ENCODE measurements at places on chromosomes 4 and X.

GRCh38 chr4:7195546-7196287 lies 3.4 kb downstream of the SORCS2 start:
- DNase-seq = no peak
- no peak overlapping the region for H3K27ac ChIP-seq
- H3K4me3 ChIP-seq = no peak overlapping the region
- peaks cover 4% of the 10 kb centered on the region for H3K27me3 ChIP-seq

DNA sequence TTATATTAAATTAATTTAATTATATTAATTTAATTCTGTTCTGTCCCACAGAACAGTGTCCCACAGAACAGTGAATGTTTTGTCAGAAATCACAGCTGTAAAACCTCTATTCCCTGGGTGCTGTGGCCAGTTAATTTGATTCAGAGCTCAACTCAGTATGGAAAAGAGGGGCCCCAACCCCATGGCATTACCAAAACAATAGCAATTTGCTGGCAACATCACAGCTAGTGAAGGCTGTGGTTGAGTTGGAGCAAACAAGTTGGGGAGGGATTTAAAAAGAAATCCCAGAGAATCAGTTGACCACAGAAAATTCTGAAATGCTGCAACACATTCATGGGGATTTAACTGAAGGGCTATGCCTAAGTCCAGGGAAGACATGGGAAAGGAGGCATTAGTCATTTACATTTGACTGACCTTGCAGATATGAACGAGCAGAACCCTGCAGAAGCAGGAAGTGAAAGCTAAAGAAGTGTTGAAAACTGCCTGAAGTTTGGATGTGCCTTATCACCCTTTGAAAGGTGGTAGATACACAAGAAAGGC lies 30.1 kb downstream of the PDHA2 start:
- no peak overlapping the region for H3K27ac ChIP-seq
- H3K36me3 ChIP-seq = no peaks in the 10 kb centered on the region
- no peak for DNase-seq
- H3K27me3 ChIP-seq = no peaks in the 10 kb centered on the region
- H3K4me3 ChIP-seq = no peak overlapping the region

DNA sequence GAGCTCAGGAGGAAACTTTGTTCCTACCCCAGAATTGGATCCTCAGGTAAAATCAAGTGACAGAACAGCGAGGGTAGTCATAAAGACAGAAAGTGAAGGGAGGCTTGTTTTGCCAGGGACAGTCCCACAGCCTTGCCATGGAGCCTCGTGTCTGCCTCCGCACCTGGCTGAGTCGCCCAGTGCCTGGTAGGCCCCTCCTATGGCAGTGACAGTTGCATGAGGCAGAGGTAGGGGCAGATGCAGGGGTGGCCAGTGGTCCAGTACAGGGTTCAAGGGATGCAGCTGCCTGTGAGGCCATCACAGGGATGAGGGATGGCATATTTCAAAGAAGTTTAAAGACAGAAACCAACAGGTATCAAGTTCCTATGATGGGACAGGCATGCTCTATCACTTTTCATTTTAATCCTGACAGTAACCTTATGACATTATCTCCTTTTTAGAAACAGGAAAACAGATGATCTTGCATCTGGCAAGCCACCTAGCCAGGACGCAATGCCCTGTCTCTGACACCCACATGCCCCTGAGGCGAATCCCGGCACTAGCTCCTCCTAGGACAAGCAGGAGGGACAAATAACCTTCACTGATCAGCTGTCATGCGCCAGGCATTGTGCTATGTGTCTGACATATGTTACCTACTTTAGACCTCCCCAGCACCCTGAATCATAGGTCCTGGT lies 127.4 kb upstream of the ENPP6 start:
- H3K4me1 ChIP-seq = peaks cover 10% of the 10 kb centered on the region
- no peaks in the 10 kb centered on the region for H3K27me3 ChIP-seq
- no peaks in the 10 kb centered on the region for H3K36me3 ChIP-seq
- no peak for DNase-seq

- H3K4me3 ChIP-seq = no peak overlapping the region
- DNase-seq = no peak
Observed at GRCh38 chr4:101818362-101818761, 27.8 kb downstream of the BANK1 start.

- no peak overlapping the region for H3K4me3 ChIP-seq
- H3K4me1 ChIP-seq = no peaks in the 10 kb centered on the region
- H3K27ac ChIP-seq = no peak overlapping the region
- DNase-seq = no peak
- H3K27me3 ChIP-seq = no peaks in the 10 kb centered on the region
Observed at GRCh38 chrX:17470136-17470535, 95.1 kb downstream of the NHS start.

DNA sequence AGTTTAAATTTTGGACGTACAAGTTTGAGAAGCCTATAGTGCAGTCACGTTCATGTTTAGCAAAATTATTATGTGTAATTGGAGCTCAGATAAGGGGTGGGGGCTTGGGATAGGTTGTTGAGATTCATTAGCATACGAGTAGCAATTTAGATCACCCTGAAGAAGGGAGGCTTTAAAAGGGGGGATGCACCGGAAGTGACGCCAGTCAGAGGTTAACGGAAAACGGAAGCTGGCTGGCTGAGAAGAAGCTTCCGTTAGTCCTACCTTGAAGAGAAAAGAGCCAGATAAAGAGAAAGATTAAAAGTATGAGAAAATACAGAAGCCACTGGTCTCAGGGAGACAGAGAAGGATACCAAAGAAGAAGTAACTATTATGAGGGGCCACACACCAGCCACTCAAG lies 1.1 kb upstream of the NXT2 start:
- H3K27me3 ChIP-seq = peaks cover 9% of the 10 kb centered on the region
- no peak overlapping the region for H3K27ac ChIP-seq
- H3K4me3 ChIP-seq = no peak overlapping the region
- H3K4me1 ChIP-seq = peaks cover 4% of the 10 kb centered on the region
- DNase-seq = no peak
- no peaks in the 10 kb centered on the region for H3K36me3 ChIP-seq

DNA sequence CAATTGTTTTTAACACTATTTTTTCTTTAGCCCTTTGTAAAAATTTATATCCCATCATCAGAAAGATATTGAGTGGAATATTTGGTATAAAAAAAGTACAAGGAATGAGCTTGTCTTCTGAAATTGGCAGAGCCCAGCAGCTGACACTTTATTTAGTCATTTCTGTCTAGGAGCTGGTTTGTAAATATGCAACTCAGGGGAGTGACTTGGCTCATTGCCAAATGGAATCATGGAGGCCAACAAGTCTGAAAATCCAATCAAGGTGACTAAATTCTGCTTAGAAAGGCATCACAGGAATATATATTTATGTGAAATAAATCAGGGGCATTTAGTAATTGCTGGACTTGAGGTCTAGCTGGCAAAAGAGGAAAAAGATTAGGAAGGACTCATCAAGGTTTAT lies 74.4 kb downstream of the OTC start:
- H3K36me3 ChIP-seq = no peaks in the 10 kb centered on the region
- DNase-seq = no peak
- H3K27ac ChIP-seq = no peak overlapping the region
- no peaks in the 10 kb centered on the region for H3K4me1 ChIP-seq
- no peak overlapping the region for H3K4me3 ChIP-seq

GRCh38 chr4:154736770-154737169 lies 7.0 kb upstream of the LRAT start:
- H3K4me1 ChIP-seq = no peaks in the 10 kb centered on the region
- H3K4me3 ChIP-seq = no peak overlapping the region
- DNase-seq = no peak
- H3K27ac ChIP-seq = no peak overlapping the region

GRCh38 chr4:147160908-147161513 lies 215.3 kb upstream of the TTC29 start:
- DNase-seq = no peak
- no peak overlapping the region for H3K4me3 ChIP-seq
- H3K4me1 ChIP-seq = no peaks in the 10 kb centered on the region
- H3K27me3 ChIP-seq = peaks cover 2% of the 10 kb centered on the region
- no peak overlapping the region for H3K27ac ChIP-seq

GRCh38 chr4:152696764-152697261 lies 17.0 kb upstream of the TMEM154 start:
- H3K27me3 ChIP-seq = no peaks in the 10 kb centered on the region
- DNase-seq = peak; percentile 74
- H3K27ac ChIP-seq = peak overlapping the region; percentile 64

GRCh38 chr4:48554606-48555005 lies 64.6 kb downstream of the ZAR1 start:
- no peaks in the 10 kb centered on the region for H3K4me1 ChIP-seq
- peaks cover 78% of the 10 kb centered on the region for H3K36me3 ChIP-seq
- H3K4me3 ChIP-seq = no peak overlapping the region
- no peak for DNase-seq

DNA sequence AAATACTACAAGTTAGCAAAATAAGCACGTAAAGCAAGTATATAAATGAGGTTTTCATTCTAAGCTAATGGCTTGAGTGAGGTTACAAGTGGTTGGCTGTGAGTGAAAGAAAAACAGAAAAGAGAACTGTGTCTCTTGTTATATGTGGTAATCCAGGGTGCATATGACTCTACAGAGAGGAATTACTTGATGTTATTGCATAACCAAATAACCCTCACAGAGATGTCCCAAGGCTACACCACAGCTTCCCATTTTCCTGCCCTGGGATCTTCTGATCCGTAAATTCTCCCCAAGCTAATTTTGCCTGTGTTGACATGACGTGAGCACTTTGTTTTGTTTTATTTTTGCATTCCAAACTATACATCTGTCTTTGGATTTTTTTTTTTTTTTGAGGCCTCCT lies 470.0 kb upstream of the INTU start:
- no peak overlapping the region for H3K27ac ChIP-seq
- H3K4me1 ChIP-seq = no peaks in the 10 kb centered on the region
- no peaks in the 10 kb centered on the region for H3K27me3 ChIP-seq
- H3K36me3 ChIP-seq = no peaks in the 10 kb centered on the region
- H3K4me3 ChIP-seq = no peak overlapping the region

- DNase-seq = no peak
- no peak overlapping the region for H3K27ac ChIP-seq
- H3K36me3 ChIP-seq = no peaks in the 10 kb centered on the region
- no peaks in the 10 kb centered on the region for H3K4me1 ChIP-seq
- no peak overlapping the region for H3K4me3 ChIP-seq
Observed at GRCh38 chr4:188299161-188299560, 159.9 kb downstream of the TRIML1 start.

DNA sequence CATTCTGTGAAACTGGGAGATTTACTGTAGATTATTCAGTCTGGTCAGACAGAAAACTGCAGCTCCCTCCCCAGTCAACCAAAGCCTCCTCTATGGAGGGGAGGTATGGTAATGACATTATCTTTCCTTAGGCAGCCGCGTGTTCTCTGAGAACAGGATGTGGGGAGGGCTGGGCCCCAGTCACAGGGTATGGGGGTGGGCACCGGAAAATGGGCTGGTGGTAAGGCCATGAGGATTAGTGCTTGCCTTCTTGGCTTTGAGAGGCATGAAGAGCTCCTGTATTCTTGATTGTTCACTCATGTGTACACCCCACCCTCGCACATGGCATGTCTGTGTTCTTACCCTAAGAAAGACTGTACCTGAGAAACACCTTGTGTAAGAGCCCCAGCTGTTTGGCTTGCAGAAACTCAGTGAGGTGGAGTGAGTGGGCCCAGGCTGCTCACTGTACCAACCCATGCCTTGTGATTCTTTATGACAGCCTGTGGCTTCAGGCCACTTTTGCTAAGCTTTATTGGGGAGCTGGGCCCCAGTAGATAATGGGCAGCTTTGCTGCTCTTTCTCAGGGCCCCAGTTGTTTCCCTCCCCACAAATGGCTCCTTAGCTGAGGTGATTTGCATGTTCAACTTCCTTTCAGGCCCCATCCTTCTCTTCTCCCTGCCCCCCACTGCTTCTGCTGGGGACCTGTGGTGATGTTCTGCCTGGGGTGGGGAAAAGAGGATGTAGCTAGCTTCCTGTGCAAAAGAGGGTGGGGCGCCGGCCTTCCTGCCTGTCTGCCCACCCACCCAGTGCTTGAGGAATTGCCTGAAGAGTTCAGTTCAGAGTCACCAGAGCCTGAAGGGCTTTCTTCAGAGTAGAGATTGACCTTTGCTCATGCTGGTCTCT lies 30.7 kb downstream of the MSN start:
- DNase-seq = peak; percentile 78
- H3K36me3 ChIP-seq = peaks cover 7% of the 10 kb centered on the region
- peaks cover 91% of the 10 kb centered on the region for H3K4me1 ChIP-seq
- H3K4me3 ChIP-seq = peak overlapping the region; percentile 76
- peak overlapping the region; percentile 82 for H3K27ac ChIP-seq

DNA sequence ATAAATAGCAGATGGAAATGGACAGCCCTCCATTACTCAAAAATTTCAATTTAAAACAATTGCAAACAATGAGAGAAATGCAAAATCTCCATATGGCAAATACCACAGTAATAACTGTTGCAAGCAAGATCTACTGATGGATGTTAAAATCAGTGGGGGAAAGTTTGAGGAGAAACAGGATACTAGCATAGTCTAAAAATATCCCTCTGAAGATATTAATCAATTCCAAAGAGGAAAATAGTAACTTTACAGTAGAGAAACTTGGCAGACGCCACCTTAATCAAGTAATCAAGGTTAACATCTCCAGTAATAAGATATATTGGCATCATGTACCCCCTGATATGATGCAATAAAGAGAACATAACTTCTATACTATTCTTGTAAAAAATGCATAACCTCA lies 344.8 kb downstream of the ZNF674 start:
- H3K4me3 ChIP-seq = no peak overlapping the region
- H3K36me3 ChIP-seq = no peaks in the 10 kb centered on the region
- no peak for DNase-seq

DNA sequence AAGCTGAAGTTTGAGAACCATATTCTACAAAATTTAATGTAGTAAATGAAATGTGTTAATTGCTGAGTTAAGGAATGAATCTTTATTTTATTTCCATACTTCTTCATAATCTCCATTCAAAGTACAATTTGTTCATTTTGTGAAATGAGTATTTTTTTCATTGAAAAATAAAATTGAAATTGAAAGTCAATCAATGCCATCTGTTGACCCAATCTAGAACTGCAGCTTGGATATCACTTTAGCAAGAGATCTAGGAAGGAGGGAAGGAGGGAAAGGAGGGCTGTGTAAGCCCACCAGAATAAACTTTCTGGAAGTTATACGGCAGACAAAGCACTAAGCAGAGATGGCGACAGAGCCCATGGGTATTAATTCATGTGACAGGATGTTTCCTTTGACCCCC lies 128.4 kb downstream of the ZMAT1 start:
- no peaks in the 10 kb centered on the region for H3K36me3 ChIP-seq
- H3K4me3 ChIP-seq = no peak overlapping the region
- no peak overlapping the region for H3K27ac ChIP-seq
- DNase-seq = peak; percentile 6
- H3K27me3 ChIP-seq = no peaks in the 10 kb centered on the region

GRCh38 chrX:114675365-114675764 lies 91.5 kb downstream of the HTR2C start:
- no peaks in the 10 kb centered on the region for H3K36me3 ChIP-seq
- no peaks in the 10 kb centered on the region for H3K4me1 ChIP-seq
- H3K4me3 ChIP-seq = no peak overlapping the region
- no peak for DNase-seq
- H3K27ac ChIP-seq = no peak overlapping the region

Measured in CD4-positive, CD25-positive, alpha-beta regulatory T cell (primary cell).